Right atrium auricular region (tissue), 2 donors: ENCODE measurements at places on chromosomes 7 and 10.

GRCh38 chr7:31935124-31936054, 134.8 kb downstream of the PDE1C start:
- no peak for DNase-seq

GRCh38 chr7:318878-319661, 29.1 kb downstream of the FOXL3 start:
- no peak for DNase-seq

DNA sequence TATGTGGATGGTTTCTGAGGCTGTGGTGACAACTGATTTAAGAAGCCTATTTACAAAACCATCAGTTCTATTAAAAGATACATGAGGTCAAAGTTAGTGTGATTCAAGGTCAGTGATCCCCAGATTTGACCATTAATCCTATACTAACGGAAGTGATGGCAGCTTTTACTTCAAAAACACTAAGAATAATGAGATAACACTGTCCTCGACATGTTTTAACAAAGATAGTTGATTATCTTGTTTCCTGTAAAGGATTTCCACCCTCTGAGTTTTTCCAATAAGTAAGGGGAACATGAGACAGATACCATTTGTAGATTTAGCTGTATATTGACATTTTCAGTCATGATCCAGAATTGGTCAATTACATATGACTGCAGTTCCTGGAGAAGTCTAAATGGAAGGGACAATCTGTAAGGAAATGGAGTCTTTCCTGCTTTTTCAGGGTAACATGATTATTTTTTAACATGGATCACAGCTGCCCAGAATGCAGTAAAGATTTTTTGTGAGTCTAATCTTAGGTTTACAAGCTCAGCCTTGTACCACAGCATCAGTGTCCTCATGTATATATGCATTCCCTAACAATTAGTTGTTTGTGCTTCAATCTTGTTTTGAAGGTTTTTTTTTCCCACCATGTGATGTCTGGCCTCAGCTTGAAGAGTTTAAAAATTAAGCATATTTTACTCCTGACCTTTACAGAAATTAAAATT, 188.0 kb downstream of the PPP1R9A start:
- DNase-seq, result no peak

DNA sequence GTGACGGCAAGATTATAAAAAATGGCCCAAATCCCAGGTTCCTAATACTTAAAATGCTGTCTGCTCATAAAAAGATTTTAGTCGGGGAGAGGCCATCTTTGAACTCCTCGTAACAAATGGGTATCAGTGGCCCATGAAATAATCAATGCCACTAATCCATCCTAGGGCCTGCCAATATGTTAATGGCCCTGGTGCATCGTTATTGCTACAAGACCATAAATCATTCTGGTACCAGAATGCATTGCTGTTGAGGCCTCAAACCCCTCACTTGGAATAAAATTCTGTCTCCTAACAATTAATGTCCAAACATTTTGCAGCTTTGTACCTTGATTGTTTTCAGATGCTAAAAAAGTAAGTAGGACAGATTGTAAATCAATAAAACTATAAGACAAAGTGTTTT, 290.6 kb downstream of the LRMDA start:
- no peak for DNase-seq

- no peak for DNase-seq
Observed at GRCh38 chr7:115546790-115547189, 483.8 kb downstream of the TFEC start.

- DNase-seq, result no peak
Observed at GRCh38 chr7:82757-83155, 109.6 kb upstream of the FAM20C start.

DNA sequence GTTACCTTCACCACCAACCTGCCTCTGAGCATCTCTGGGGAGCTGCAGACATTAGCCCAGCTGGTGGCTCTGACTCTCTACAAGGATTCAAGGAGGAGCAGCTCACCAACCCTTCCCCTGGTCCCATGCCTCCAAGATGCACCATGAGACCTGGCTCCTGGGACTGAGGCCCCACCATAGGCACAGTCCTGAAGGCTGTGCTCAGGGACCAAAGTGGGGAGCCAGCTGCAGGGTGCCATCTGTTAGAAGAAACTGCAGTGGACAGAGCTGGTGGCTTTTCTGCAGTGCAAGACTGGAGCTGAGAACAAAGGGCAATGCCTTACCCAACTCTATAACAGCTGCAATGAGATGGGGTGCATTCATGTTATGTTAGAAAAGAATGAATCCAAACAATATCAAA, 581.6 kb downstream of the TCERG1L start:
- no peak for DNase-seq

DNA sequence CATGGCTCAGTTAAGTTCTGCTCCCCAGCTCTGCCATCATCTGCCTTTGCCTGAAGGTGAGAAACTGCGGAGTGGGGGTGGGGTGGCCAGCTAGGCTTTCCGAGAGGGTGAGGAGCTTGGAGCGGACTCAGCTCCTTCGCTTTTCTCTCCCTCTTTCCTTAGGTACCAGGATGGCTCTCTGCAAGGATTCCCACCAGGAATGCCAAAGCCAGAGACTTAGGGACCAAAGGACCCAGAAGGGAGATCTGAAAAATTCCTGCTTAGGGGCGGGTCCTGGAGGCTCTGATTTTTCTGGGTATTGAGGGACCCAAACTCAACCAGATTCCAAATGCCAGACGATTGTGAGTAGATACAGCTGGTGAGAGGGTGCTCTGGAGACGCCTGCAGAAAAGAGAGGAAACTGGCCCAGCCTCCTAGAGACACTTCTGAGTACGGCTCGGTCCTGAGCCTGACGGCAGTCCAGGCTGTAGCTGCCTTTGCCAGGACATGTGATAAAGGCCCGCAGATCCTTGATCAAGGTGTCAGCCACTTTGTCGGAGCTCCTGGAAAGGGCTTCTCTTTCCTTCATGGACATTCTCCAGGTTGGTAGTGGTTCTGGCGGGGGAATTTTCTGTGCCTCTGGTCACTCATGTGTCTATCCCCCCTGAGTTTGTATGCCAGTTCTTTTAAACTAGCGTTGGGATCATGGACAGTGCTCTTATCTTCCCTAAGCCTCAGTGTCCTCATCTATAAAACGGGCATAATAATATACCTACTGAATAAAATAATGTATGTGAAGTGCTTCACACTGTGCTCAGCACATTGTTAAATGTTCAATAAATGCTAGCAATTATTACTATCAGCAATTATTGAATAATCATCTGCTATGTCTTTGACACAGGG, 42.5 kb upstream of the BTRC start:
- DNase-seq, result no peak

GRCh38 chr10:117257721-117258120, 16.8 kb downstream of the SLC18A2 start:
- DNase-seq, result peak; percentile 18

- no peak for DNase-seq
Observed at GRCh38 chr10:84783386-84783785, 455.0 kb downstream of the CCSER2 start.

DNA sequence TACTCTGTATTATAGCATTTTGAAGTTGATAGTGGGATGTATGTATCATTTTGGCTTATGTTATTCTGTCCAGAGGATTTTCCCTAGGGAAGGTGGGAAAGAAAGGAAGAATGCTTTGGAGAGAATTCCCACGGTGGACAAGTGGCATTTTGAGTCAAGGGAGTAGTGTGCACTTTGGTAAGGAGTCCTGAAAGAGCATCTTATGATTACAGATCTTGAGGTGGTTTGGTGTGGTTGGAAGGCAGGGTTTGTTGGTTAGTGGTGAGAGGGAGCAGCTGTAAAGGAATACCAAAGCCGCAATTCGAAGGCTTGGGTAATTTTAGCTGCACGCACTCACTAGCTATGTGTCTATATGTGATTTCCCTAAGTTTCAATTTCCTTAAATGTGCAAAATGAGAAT, 16.1 kb downstream of the CCSER2 start:
- no peak for DNase-seq

GRCh38 chr7:50085344-50085743, 7.7 kb downstream of the ZPBP start:
- no peak for DNase-seq

- DNase-seq, result no peak
Observed at GRCh38 chr7:155955367-155955635, 143.0 kb upstream of the SHH start.

GRCh38 chr7:72805526-72806494, 22.2 kb downstream of the TYW1B start:
- no peak for DNase-seq

GRCh38 chr7:100476101-100476780, 2.8 kb downstream of the TSC22D4 start:
- no peak for DNase-seq

DNA sequence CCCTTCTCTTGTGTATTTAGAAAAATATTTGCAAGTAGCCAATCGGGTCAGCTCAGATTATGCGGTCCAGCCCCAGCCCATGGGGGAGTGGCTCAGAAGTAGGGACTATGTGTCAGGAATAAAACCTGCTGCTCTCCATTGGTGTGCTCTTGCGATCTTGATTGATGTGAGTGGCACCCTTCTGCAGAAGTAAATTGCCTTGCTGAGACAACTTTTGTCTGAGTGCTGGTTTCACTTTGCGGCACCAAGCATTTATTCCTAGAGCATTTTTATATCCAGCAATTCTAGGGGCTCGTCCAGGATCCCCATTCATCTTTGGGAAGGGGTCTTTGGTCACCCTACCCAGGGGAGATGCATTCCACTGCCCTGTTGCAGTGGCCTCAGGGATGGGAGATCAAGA, 26.1 kb upstream of the FAM221A start:
- no peak for DNase-seq

DNA sequence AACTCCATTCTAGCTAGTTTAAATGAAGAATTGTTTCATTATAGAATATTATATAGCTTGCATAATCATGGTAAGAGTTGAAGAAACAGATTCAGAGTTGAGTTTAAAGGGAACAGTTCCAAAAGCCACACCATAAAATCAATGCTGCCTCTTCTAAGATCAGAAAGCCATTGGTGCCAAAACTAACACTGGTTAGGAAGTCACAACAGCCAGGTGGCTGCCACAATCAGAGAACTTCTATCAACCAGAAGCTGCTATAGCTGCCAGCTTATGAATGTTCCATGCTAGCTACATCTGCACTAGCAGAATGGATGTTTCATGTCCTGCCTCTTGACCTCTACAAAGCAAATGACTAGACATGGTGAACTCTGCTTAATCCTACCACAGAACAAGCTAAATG, 583.1 kb upstream of the LRRN3 start:
- DNase-seq, result no peak

DNA sequence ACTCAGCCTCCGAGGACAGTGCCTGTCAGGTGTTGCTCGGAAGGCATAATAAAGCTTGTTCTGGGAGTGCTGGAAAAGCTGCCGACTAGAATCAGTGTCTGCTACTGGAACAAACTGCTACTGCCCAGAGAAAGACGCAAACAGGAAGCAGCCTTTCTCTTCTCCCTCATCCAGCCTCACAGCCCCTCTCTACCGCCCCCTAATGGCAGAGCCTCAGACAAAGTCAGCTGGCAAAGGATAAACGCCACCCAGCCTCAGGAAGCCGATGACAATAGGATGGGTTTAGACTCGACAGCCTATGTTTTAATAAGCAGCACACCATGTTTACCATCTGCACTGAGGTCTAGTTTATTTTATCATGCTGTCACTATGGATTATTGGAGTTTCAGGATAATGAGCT, 169.5 kb upstream of the LYZL1 start:
- DNase-seq, result no peak

- DNase-seq, result no peak
Observed at GRCh38 chr7:134155871-134156270, 28.7 kb downstream of the LRGUK start.

DNA sequence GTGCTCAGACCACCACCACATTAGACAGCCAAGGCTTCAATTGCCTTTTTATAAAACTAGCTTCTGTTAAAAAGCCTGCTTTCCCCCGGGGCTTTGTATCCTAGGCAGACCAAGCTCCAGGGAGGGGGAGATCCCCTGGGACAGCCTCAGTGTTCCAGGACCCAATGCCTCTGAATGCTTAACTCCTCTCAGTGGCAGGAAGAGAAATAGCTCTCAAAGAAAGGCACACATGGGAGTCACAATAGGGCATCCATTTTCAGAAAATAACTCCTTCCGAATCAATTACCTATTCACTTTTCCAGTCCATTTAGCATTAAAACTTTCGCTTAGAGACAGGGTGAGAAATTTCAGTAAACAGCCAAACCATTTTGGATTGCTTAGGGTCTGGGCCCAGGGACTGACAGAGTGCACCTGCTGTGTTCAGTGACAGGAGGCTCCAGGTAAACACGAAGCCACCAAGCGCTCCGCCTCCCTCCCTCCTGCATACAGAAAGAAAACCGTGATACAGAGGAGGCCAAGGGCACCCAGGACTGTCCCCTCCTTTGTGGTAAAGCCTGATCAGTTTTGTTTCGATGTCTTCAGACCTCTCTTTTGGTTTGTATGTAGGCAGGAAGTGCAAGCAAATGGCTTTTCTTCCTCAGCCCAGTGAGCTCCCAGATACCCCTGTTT, 599.7 kb downstream of the KCNMA1 start:
- no peak for DNase-seq

DNA sequence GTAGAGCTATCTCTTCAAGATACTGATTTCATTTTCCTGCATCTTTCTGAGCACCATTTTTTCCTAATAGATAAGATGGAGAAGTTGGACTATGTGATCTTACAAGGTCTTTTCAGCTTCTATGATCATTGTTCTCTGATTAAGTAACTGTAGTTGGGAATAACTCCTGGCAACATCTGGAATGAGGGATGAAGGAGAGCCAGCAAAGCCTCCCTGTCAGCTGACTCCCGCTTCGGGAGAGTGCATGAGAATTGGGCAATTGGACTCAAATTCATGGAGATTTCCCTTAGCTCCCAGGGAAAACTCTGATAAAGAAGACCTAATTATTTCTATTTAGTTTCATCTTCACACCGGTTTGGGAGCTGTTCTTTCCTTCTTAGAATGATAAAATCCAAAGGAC, 146.1 kb downstream of the CCDC71L start:
- no peak for DNase-seq

GRCh38 chr7:15446280-15446679, 115.5 kb downstream of the AGMO start:
- DNase-seq, result no peak

GRCh38 chr7:6650086-6650485, 13.0 kb downstream of the ZNF316 start:
- no peak for DNase-seq

DNA sequence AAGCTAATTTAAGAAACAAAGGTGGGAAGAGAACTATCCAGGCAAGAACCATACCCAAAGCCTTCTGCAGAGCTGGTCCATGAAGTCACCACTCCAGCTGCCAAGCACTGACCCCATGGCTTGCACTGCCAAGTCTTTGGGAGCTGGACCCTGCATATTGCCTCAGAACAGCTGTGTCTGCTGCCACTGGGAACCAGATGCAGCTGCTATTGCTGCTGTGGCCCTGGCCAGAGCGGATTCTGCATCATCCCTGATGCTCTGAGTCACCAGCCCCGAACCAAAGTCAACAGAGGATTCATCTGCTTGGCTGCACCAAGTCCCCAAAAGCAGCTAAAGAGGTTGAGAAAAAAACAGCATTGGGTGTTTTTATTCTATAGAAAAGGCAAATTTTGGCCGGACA, 39.2 kb upstream of the GSAP start:
- peak; percentile 60 for DNase-seq
